Activated CD4-positive, alpha-beta T cell treated with anti-CD3 and anti-CD28 coated beads, Interleukin-2, Interleukin-4, amounts not matched to agents 100 ng/mL and 50 ng/mL, durations not matched to agents 16 hours and 8 hours (primary cell): ENCODE measurements at places on chromosomes 11 and 22.

- DNase-seq, result no peak
Observed at GRCh38 chr22:30325724-30326254, 952 bp downstream of the TBC1D10A start.

GRCh38 chr11:26953770-26954392, 40.0 kb upstream of the FIBIN start:
- DNase-seq, result no peak

- no peak for DNase-seq
Observed at GRCh38 chr11:2777386-2777785, 77.6 kb upstream of the KCNQ1OT1 start.

GRCh38 chr11:2168286-2169004, 3.2 kb downstream of the TH start:
- DNase-seq, result no peak

- DNase-seq, result no peak
Observed at GRCh38 chr11:28259177-28259843, 151.1 kb downstream of the METTL15 start.

- no peak for DNase-seq
Observed at GRCh38 chr11:106695506-106695905, 322.8 kb downstream of the GUCY1A2 start.

DNA sequence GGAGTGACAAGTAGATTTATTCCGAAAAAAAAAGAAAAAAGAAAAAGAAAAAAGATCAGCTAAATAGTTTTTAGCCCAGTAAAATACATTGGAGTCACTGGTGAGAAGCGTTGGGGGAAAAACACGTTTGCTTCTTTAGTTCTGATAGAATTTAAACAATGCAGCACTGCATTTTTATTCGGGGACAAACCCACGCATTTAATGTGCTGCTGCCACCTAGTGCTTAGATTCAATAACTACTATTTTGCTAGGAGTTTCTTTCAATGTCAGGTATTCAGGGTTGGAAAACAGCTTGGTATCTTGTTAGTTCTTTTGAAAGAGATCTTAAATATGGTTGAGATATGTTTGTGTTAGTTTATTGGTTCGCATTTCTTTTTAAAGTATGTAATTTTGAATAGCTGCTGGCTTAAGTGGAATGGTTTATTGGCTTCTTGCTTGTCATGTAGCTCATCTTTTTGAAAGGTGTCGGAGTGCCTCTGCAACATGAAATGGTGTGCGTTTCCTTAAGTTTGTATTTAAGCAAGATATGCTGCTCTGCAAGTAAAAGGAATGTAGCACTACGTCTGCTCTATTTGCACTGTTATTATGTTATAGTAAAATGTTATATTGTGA, 41.9 kb downstream of the SVIP start:
- DNase-seq, result peak; percentile 45
